ENCODE measurements at places on chromosomes 6 and 20.

DNA sequence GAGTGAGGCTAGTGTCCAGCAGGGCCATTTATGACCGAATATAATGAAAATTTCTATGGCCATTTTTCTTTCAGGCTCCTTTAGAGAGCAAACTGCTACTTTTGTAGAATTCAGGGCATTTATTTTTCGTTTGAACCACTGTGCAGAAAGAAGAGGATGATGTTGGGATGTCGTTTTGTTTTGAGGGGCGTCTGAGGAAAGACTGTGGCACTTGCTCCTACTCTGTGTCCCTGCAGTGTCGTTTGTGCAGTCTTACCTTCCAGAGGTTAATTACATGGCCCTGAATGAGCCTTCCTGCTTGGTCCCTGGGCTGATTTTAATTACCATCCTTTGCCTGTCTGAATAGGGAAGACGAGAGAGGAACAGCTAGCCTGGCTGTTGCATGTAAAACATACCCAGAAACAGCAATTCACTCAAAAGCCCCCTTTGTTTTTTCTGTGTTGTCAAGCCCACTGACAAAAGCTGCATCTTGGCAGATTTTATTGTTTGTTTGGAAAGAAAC is 65.3 kb downstream of the CTNNBL1 start:
- no peak for DNase-seq

GRCh38 chr6:122339661-122340060 is 59.8 kb upstream of the HSF2 start:
- no peak for DNase-seq

GRCh38 chr6:68343901-68344300 is 291.2 kb upstream of the ADGRB3 start:
- no peak for DNase-seq

DNA sequence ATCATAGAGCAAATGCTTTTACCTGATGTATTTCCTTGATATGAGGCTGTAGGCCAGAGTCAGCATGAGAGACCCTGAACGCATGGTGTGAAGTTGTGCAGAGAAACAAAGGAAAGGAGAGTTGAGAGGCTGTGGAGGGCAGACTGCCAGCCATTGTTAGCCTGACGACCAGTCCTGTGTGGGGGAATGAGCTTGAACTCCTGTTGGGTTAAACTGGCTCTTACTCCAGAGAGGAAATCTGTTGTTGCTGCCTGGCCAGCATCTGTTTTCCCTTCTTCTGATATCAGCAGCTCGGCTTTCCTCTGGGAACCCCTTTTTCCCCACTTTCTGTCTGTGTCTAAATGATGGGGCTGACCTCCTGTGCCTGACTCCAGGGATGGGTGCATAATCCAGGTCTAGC is 158.2 kb upstream of the ZFP64 start:
- no peak for DNase-seq

DNA sequence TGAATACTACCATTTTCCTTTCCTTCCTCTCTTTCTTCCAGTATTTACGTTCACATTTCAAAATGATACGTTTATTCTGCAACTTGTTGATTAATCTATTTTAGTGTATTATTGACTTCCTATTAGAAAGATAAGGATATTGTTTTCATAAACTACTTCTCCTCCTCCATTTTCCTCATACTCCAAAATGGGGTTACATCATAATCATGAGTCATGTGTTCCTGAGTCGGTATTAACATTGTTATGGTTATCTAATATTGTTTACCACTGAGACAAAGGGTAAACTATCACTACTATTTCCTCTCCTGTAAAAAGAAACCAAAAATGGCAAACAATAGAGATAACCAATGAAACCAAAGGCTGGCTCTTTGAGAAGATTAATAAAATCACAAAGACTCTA is 126.5 kb upstream of the CDYL start:
- no peak for DNase-seq

DNA sequence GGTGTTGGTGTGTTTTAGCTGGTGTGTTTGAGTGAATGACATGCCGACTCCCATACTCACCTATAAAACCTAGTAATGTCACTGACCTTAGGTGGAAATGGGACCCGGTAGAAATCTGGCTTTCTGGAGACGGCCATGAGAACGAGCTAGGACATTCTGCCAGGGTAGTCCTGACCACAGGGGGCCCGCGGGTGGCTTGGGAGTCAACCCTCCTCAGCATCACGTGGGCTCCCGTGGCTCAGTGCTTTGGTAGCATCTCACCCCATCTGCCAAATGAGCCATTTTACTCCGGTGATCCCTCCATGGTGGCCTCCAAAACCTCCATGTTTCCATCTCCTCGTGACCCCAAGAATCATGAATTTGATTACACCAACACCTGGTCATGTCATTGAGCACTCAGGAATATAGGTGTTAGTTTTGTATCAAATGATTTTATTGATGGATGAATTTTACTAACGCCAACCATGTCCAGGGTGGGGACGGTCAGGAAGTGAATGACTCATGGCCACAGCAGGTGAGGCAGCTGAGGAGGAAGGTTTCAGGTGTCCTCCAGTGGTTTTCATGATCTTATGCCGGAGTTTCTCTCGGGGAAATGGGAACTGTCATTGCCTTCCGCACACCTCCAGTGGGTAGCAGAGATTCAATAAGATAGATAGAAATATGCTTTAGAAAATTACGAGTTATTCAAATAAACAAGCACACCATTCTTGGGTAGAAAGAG is 195.0 kb downstream of the SYNDIG1 start:
- DNase-seq = no peak

GRCh38 chr6:34095136-34095505 is 50.8 kb downstream of the GRM4 start:
- no peak for DNase-seq

- DNase-seq = no peak
Observed at GRCh38 chr6:17771609-17772008, 64.9 kb upstream of the NUP153 start.

DNA sequence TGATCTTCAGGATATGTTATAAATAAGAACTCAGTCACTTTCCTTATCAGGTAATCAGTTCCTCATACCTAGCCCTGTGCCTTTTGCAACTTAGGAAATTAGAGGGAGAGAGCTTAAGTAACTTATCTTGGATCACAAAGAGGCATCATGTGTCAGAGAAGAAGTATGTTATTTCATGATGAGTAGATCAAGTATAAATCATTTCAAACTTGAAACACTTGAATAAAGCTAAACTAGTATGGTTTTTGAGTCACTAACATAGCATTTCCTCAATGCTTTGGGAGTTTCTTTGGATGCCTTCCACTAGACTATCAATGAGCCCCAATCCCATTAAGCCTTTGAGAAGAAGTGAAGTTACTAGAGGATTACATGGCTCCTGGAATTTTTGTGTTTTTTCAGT is 102.6 kb upstream of the TNFAIP3 start:
- no peak for DNase-seq

GRCh38 chr6:132614554-132614953 is 9.5 kb downstream of the TAAR2 start:
- DNase-seq = no peak

DNA sequence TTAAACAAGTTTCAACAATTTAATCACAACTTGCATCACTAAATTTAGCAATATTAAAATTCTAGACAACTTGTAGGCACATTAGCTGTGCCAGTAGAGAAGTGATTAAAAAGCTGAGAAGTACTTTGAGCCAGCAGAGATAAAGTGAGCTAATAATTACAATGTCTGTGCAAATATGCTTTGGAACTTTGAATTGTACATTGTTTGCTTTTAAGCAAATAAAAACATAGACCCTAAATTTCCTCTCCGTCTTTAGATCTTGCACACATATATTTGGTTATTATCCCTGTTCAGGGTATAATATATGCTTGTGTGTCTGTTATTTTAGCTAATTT is 44.2 kb upstream of the DEFB112 start:
- DNase-seq = no peak

DNA sequence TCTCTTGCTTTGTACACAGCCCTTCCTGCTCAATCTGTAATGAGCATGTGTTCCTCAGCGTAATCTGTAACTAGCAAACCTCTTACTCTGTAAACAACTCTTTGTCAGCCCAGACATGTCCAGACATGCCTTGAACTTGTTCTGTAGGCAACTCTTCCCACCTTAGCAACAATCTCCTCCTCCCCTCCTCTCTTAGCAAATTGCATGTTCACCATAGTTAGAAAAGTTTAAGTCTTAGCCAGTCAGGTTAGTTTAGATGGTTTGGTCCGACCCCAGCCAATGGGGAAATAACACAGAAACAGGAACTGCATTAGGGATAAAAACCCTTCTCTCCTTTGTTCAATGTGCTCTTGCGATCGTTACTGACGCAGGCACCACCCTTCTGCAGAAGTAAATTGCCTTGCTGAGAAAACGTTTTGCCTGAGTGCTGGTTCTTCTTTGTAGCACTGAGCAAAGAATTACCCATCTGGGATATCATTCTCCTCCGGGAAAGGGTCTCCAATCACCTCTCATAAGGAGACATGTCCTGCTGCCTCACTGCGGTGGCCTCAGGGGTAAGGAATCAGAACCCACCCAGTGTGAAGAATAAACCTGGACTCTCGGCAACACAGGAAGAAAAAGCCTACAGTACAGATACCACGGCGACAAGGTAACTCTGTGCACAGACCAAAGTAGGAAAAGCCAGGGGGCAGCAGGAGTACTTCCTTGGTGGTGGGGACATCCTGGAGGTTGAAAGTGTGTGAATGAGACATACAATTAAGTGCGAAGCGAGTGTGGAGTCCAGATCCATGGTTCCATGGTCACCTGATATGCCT is 26.2 kb downstream of the PLN start:
- DNase-seq = no peak

DNA sequence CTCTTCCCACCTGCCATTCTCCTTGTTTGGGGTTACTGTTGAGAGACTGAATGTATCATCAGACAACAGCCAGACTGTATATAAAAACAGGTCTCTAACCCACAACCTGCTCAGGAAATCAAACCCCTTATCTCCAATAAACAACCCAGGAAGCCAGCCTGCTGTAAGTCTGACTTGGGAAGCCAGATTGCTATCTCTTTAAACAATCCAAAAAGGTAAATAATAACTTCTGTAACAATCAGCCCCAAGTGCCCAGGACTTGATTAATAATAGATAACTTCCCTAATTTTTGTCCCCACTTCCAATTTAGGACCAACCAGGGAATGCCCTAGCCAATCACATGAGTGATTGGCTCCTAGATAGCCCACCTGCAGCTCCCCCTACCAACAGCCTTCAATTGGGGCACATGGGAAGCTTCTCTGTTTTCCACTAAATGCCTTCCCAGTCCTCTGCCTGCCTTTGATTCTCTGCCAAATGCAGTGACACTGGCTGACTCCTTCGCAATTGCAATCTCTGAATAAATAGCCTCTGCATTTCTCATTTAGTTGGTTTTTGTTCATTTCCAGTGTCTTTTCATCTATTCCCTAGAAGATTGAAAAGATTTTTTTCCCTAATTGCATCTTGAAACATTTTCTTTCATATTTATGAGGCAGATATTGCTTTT is 117.1 kb upstream of the TAB2 start:
- DNase-seq = no peak

GRCh38 chr6:29647927-29648642 is 8.8 kb upstream of the MOG start:
- DNase-seq = no peak

GRCh38 chr6:7129784-7130569 is 22.2 kb downstream of the RREB1 start:
- no peak for DNase-seq

GRCh38 chr6:163099621-163100171 is 314.8 kb upstream of the QKI start:
- DNase-seq = no peak

DNA sequence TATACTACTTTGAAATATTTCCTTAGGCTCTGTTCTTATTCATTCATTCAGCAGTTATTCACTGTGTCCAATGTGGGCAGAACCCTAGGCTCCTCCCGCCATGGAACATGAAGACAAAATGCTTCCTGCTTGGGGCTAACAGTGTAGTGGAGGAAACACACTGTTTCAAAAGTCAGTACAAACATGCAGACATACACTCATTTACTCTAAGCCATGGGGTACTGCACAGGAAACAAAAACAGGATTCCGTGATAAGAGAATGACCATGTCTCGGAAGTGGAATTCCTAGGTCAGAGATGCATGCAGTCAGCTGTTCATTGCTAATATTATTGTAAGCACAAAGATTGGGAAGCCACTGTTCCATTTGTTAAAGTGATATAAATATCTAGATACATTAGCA is 18.4 kb upstream of the FAM209A start:
- DNase-seq = no peak

DNA sequence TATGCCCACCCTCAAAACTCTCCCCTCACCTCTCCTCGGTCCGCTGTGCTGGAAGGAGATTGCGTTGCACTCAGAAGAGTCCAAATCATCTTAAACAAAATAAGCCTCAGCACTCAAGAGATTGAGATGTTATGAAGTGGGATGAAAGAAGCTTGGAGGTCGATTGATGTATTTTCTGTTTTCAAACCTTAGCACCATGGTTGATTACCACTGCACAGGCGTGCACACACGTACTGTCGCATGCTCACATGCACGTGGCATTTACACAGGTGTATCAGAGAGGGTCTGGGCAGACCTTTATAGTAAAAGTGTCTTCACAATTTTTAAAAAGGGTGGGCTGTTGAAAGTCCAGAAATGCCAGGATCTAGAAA is 612 bp upstream of the AGPAT4 start:
- no peak for DNase-seq

GRCh38 chr6:37840940-37841300 is 21.4 kb downstream of the ZFAND3 start:
- DNase-seq = no peak

- no peak for DNase-seq
Observed at GRCh38 chr6:143441680-143442545, 8.6 kb downstream of the ADAT2 start.

- no peak for DNase-seq
Observed at GRCh38 chr6:37170273-37171200, 585 bp downstream of the PIM1 start.

GRCh38 chr6:132648828-132649227 is 10.2 kb downstream of the TAAR1 start:
- no peak for DNase-seq

- DNase-seq = no peak
Observed at GRCh38 chr6:8844968-8845367, 409.6 kb upstream of the SLC35B3 start.

GRCh38 chr6:67350729-67351128 is 1284.4 kb upstream of the ADGRB3 start:
- DNase-seq = no peak
